ENCODE measurements at places on chromosomes 1 and 21.
A peak's percentile ranks its signal among the peaks of the same experiment; 100 is the strongest.

DNA sequence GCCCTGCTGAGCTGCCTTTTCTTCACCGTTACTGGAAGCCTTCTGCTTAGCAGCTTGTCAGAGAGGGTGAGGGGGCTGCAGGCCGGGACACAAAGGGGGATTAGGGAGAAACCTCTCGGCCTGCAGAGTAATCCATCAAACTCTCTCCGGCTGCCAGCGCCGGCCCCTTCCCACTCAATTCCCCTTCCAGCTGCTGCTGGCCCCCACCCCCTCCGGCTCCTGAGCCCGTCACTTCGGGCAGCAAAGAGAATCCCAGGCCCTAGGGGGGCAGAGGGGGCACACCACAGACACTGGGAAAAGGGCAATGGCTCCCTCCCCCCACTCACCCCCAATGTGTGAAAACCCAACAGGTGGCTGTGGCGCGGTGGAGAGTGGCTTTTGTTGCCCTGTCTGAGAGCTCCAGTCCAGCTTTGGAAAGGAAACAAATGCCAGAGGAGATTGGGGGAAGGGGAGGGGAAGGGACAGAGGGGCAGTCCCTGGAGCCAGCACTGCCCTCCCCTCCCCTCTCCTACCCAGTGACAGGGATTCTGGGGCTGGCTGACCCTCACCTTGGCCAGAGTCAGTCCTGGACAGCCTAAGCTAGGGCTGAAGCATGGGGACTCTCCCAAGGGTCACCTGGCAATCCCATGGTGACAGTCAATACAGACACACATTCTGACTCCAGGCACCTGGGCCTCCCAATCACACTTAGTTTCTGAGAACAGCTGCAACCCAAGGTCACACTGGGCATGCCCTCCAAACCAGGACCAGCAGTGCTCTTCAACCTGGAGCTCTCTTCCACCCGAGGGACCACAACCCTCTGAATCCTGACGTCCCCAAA, 9.5 kb downstream of the SLC45A3 start:
- DNase-seq = peak; percentile 52

DNA sequence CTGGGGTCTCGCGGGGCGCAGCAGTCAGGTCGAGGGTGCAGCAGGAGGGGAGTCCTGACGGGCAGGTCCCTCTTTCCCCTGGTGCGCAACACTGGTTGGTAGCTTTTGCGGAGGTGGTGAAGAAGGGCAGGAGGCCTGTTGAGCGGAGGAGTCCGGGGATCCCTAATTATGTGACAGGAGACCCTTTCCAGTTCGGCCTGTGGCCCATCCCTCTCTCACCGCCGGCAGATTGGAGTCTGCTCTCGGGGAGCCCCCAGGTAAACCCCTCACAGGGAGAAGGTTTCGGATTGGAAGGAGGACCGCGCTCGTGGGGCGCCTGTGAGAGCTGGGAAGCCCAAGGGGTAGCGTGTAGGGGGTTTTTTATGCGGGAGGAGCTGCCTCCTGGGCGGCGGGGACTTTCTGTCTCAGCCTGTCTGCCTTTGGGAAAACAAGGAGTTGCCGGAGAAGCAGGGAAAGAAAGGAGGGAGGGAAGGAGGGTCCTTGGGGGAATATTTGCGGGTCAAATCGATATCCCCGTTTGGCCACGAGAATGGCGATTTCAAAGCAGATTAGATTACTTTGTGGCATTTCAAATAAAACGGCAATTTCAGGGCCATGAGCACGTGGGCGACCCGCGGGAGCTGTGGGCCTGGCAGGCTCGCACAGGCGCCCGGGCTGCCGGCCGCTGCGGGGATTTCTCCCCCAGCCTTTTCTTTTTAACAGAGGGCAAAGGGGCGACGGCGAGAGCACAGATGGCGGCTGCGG, 9.5 kb downstream of the SIM2 start:
- DNase-seq = no peak

DNA sequence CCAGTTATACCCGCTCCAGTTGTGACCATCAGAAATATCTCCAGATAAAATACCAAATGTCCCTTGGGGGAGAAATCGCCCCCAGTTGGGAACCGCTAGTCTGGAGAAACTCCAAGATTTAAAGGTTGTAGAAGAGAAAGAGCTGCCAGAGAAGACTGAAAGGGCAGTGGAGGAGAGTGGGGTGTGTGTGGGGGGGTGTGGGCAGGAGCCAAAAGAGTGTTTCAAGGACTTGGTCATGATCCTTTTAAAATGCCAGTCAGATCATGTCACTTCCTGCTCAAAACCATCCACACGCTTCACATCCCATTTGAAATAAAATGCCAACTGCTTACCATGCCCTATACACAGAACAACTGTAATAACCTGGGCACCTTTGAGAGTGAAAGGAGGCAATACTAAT, 3.4 kb upstream of the HEYL start:
- DNase-seq = no peak

GRCh38 chr1:14578156-14578555, 20.3 kb upstream of the KAZN start:
- no peak for DNase-seq

GRCh38 chr1:245181158-245181517, 26.4 kb downstream of the KIF26B start:
- no peak for DNase-seq

DNA sequence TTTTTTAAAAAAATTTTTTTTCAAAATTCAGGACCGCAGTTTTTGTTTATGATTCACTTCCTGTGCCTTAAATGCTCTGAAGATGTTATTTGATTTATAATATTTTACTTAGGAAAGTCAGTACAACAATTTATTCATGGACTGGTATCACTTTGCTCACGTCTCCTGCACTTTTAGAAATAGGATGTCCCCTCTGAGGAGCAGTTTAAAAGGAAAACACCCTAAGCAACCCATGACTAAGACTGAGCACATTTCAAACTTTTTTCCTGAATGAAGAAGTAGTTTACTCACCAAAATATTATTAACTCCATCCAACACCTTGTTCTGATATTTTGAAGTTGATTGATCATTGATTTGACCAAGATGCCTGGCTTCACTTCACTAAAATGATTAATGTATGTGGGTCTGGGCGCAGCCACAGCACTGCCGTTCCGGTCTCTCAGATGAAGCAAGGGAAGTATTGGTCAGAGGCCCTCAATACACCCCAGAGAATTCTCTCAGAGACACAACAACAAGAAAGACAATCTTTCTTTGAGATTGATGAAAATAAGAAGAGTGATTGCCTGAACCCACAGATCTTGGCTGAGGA, 223.9 kb downstream of the TGFB2 start:
- peak; percentile 4 for DNase-seq

DNA sequence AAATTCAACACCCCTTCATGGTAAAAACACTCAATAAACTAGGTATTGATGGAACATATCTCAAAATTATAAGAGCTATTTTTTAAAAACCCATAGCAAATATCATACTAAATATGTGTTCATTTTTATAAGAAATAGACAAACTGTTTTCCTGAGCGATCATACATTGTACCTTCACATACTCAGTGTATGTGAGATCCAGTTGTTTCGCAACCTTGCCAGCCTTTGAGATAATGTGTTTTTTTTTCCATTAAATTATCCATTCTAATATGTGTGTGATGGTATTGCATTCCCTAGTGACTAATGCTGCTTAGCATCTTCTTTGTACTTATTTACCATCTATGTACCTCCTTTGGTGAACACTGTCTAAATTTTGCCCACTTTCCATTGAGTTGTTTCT, 47.1 kb downstream of the CFH start:
- DNase-seq = no peak

DNA sequence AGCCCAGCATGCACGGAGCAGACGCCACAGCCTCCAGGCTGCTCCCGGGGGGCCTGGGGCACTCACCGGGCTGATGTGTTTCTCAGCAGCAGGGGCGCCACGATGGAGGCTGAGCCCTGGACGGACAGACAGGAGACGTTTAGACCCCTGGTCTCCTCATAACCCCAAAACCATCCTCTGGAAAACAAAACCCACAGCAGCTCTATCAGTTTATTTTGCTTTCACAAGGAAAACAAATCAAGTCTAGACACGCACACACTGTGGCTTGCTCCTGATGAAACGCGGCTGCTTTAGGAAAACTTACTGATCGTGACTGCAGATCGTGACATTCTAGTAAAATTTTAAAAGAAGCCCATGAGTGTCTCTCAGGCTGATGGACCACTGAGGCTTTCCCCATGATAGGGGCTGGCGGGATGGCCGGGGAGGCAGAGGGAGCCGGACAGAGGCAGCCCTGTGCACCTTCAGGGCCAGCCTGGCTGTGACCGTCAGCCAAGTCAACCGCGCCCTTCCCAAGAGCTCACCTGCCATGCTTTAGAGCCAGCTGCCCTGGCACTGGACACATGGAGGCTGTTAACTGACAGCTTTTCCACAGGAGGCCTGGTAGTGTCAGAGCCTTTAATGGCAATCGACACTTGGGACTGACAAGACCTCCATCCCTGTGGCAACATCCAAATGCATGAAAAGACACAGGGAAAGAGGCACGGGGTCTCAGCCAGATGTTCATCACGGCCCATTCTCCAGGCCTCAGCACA, 5.2 kb downstream of the POFUT2 start:
- no peak for DNase-seq

DNA sequence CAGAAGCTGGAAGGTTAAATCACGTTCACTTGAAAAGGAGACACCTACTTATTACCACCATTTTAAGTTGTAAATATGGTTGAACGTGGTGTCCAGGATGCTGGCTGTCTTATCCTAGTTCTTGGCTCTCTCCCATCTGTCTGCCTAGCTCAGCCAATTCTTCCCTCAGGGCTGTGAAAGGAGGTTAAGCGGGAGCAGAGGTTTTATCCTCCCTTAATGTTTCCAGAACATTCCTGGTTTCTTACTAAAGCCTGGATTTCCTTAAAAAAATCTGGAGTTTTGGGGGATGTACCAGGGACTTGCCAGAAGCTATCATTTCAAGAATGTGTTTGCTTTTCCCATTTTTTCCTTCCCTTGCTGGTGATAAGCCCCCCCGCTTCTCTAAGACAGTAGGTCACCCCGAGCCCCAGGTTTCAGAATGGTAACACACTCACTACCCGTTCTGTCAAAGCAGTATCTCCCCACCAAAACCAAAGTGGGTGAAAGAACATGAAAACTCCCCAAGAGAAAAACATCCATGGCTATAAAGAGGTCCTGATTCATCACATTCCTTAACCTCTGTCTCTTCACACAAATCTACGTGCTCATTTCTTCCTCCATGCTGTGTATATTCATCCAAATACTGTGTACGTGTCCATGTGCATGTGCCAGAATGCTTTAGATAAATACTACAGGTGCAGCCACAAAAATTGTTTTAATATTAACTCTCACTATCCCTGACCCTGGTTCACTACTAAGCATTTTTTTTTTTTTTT, 114.7 kb downstream of the MAP3K21 start:
- DNase-seq = no peak

DNA sequence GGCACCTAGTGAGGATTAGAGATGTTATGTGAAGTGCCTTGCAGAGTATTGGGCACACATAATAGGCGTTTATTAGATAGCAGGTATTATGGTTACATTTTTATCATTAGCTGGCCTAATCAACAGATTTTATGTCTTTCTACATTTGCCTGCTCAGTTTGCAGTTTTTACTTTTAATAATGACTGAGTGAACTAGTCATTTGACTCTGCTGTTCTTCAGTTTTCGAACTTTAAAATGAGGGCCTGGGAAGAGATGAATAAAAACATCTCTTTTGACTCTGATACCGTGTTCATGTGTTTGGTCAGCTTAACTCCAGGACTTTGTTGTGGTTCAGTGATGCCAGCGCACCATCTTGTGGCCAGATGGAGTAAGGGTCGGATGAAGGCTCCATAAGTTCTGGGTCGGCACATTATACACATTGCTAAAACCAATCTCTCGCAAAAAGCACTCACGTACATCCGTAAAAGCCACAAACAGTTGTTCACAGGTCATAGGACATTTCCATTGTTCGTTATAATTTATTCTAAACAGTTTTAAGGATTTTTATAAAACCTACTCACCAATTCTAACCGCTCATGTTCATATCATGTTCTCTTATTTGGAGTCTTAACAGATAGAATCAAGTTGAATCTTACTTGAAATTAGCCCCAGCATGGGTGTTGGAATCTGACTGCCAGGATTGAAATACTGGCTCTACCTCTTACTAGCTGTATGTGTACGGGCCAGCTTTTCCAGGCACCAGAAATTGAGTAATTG, 78.4 kb upstream of the GPR88 start:
- DNase-seq = peak; percentile 66

DNA sequence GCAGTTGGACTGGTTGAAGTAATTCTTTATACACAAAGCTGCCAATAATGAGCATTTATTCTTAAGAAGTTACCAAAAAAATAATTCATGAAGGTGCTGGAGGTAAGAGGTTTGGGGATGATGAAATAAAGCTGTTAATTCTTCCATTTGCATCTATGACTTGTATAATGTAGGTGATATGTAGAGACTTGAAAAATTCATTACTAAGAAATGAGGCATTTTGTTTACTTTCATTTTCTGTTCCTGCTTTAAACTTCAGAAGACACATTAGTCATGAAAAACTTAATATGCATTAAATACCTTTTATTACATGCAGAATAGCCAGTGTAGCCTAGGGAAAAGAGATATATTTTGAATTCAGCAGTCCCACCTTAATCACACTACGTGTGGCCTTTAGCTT, 214.2 kb downstream of the SLC44A5 start:
- no peak for DNase-seq

GRCh38 chr1:100713626-100714025, 5.9 kb upstream of the VCAM1 start:
- DNase-seq = no peak

Measured in nephron progenitor cell (in vitro differentiated cells).